ENCODE measurements at places on chromosomes 5 and 9.

DNA sequence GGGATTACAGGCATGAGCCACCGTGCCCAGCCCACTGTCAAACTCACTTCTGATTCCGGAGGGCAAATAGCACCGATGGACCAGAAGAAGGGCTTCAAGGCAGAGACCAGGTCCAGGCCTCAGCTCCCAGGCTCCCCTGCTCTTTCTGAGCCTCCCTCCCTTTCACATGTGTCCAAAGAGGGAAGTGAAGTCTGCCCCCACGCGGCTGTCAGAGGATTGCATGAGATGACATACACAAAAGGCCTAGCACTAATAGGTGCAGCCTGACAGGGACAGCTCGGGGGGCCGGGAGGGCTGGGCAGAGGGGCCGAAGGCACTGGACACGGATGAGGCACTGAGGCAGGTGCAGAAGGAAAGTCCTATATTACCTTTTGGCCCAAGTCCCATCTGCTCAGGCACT lies 16.1 kb downstream of the FBP1 start:
- DNase-seq: peak; percentile 87

- DNase-seq: no peak
Measured at GRCh38 chr5:82291420-82291819, 13.3 kb upstream of the RPS23 start.

DNA sequence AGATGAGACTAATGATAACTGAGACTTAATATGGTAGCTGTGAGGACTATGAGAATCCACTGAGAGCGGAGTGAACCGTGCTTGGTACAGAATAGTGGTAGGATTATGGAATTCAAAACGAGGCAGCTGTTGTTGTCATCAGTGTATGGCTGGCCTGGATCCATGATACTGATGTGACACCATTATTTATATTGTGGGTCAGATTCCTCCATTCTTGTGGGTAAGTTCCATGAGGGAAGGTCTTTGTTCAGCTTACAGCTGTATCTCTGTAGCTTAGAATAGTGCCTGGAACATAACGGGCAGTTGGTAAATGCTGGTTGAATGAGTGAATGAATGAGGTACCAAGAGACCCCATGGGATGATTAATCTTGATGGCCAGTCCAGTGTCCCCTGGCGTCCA lies 61.8 kb downstream of the ACER2 start:
- no peak for DNase-seq

DNA sequence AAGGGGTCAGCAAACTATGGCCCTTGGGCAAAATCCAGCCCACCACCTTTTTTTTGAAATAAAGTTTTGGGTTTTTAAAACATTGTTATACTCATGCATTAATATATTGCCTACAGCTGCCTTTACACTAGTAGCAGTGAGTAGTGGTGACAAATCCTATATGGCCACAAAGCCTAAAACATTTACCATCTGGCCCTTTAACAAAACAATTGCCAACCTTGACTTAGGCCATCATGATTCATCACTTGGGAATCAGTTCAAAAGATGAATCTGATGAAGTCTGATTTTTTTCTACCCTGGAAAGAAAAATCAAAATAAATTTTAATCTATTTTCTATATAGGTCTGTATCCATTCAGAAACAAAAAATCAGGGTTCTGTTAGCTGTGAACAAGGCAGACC lies 484.9 kb downstream of the BNC2 start:
- DNase-seq: no peak

GRCh38 chr9:31347082-31347617 lies 1037.3 kb upstream of the ACO1 start:
- no peak for DNase-seq

GRCh38 chr9:135712613-135713295 lies 10.8 kb downstream of the KCNT1 start:
- DNase-seq: no peak

- DNase-seq: peak; percentile 9
Measured at GRCh38 chr5:151213803-151214613, 9.9 kb downstream of the CCDC69 start.

GRCh38 chr9:135500071-135500524 lies 384 bp upstream of the MRPS2 start:
- DNase-seq: no peak

DNA sequence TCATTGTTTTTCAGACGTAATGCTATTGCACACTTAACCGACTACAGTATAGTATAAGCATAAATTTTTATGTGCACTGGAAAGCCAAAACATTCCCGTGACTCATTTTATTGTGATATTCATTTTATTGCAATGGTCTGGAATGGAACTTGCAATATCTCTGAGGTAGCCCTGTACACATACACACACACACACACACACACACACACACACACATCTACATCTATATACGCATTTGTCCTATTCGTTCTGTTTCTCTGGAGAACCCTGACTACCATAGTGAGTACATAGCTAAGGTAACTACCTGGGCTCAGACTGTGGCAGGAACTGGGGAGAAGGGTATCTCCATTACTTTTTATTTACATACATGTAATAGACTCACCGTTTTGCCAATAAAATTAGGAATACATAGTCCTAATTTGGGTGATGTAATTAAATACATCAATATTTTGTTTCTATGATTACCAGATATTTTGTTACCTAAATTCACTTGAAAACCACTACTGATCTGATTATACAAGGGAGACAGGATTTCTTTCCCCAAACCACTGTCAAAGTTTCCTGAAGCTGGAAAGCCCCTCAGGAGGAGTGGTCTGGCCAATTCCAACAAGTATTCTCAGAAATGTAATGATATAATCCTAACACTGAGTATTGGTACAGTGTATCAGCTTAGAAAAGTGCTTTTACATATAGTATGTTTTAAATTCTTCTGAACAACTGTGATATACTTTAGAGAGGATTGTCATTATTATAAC lies 74.0 kb upstream of the PLPP1 start:
- DNase-seq: no peak

DNA sequence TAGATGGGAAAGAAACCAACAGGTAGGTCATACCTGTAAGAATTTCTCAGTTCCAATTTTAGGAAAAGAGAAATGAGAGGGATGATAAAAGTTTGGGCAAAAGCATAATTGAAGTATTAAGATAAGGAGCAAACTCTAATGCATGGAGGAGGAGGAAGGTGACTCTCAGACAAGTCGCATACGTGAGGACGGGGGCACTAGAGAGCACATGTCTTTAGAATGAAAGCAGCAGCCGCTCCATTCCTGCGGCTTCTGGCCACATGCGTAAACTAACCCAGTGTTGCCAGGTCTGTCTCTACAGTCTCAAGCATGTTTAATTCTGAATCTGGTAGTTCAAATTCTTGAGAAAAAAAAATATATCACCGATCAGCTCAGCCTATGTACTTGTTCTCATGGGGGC lies 371.5 kb upstream of the SLC30A5 start:
- DNase-seq: no peak

DNA sequence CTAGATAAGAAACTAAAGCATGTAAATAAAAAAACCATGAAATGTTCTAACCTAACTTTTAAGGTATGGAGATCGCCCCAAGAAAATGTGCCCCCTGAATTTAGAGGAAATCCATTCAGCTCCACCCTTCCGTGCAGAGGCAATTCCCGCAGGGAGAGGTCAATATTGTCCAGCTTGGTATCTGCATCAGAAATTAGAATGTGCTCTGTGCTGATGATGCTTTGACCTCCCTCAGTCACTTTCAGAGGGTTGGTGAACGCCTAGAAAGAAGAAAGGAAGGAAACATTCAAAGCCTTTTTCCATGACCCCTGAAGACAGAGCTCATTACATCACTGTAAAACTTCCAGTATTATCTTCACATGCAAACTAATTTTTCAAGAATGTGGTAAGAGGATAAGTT lies 91.0 kb downstream of the FREM1 start:
- no peak for DNase-seq

DNA sequence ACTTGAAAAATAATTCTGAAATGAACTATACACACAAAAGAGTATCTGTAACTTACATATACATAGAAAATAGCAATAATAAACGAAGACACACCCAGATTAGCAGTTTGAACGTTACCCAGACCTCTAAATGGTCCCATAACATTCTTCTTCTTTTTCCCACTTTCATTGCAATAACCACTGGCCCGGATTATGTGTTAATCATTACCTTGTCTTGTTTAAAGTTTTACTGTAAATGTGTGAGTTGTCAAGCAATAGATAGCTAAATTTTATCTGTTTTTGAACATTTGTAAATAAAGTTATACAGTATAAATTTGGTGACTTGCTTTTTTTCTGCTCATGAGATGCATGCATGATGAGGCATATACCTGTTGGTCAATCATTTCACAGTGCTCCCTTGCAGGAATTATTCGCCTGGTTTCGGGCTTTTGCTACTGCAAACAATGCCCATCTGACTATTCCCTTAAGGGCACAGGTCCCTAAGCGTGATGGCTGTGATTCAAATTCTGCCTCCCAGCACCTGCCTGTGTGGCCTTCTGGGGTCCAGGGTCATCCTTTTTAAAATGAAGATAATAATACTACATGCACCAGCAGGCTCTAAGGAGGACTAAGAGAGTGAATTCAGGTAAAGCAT lies 66.1 kb downstream of the GADD45G start:
- no peak for DNase-seq

DNA sequence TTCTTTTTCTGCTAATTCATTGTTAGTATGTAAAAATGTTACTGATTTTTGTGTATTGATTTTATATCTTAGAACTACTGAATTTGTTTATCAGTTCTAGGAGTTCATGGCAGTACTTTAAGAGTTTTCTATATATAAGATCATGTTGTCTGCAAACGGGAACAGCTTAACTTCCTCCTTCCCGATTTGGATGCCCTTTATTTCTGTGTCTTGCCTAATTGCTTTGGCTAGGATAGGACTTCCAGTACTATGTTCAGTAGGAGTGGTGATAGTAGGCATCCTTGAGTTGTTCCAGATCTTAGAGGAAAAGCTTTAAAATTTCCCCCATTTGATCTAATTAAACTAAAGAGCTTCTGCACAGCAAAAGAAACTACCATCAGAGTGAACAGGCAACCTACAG lies 20.1 kb downstream of the RCL1 start:
- DNase-seq: no peak

- DNase-seq: peak; percentile 81
Measured at GRCh38 chr9:126723807-126724172, 81.0 kb upstream of the ZBTB43 start.

DNA sequence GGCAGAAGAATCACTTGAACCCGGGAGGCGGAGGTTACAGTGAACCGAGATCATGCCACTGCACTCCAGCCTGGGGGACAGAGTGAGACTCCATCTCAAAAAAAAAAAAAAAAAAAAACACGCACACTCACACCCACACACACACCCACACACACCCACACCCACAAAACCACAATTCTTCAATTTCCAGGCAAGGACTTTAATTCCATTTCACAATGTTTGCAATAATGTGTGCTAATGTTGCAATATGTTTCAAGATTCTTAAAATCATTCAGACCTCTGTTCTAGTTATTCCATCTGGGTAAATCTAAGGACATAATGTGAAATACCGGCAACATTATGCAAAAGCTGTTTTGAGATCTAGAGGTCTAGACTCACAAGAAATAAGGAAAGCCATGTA lies 28.3 kb downstream of the CCDC69 start:
- no peak for DNase-seq

DNA sequence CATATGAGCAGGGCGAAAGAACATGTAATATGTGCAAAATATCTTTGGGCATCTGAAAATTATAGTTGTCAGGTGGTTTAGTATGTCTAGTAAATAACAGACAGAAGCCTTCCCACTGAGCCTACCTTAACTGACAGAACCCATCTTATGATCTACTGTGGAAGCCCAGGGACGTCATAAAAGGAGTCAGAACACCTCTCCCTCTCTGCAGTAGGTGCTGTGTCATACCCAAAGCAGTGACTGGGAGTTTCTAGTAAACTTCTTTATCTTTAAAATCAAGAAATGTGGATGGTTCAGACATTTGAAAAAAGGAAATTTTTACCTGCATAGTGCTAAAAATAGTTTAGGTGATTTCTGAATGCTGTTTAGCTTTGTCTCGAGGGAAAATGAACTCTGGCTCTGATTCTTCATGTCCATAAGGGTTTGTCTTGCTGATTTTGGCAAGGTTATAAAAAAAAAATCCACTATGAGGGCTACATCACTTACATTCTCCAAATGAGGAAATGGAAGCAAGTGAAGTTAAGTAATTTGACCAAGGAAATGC lies 104.0 kb downstream of the NUDT12 start:
- DNase-seq: no peak

DNA sequence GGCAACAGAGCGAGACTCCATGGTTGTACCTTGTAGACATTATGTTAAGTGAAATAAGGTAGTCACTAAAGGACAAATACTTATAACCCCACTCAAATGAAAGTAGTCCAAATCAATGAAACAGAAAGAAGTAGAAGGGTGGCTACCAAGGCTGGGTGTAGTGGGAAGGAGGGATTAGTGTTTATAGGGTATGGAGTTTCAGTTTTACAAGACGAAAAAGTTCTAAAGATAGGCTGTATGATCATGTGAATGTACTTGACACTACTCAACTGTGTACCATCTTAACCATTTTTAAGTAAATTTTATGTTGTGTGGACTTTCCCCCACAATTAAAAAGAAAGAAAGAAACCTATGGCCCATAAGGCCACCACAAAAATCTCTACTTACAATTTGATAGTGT lies 32.2 kb downstream of the ALDH7A1 start:
- DNase-seq: no peak

GRCh38 chr9:31854187-31854586 lies 530.3 kb upstream of the ACO1 start:
- DNase-seq: no peak

- DNase-seq: no peak
Measured at GRCh38 chr9:98869078-98869745, 61.7 kb downstream of the GALNT12 start.

GRCh38 chr9:3088219-3088618 lies 244.3 kb upstream of the PUM3 start:
- no peak for DNase-seq

DNA sequence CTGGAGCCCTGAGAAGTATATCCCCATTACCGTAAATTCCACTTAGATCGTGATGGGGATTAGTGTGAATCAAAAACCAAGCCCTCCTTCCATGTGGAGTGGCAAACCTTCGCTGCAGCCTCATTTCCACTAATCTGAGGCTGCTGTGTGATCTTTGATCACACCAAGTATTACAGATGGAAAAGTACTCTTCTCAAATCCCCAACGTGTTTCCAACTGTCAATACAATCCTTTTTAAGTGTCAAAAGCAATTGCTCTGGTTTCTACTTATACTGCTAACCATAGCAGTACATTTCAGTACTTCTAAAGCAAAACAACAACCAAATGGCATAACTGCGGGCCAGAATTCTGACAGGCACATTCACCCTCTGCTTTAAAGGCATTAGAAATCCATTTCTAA lies 307.7 kb upstream of the ADAMTS16 start:
- no peak for DNase-seq

DNA sequence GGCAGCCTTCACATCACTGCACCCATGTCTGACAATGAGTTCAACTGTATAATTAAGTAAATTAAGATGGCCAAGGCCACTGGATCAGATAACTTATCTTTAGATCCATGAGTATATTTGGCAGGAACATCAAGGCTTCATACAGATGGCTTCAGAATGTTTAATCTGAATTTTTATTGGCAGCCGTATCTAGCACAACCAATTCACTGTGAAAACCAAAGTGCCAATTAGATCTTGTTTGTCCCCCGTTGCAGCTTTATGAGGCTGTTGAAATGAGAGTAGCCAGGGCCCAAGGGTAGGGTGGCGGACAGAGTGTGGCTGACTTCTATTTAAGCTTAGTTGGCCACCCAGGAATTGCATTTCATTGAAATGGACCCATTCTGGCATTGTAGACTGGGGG lies 137.7 kb downstream of the SYK start:
- no peak for DNase-seq

All from SK-N-DZ (cell line).